ENCODE measurements at places on chromosomes 1 and 21.

DNA sequence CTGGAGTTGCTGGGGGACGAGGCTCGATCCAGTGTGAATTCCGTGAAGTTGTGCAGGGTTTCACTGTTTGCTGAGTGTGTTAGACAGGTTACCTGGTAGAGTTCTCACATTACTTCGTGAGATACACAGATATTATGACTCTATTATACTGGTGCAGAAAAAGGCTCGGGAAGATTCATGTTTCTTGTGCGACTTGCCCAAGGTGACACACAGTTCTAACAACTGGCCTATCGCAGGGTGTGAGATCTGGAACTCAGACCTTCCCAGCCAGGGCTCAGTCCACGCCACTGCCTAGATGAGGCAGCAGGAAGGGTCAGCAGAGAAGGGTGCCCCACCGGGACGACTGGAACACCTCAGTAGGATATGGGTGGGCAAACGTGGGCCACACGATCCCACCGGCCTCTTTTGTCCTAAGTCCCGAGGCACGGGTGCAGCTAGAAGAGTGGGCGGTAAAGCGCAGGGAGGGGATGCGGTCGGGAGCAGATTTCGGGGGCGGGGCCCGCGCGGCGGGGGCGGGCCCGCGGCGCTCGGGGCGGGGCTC, 296 bp upstream of the RNPEP start:
- DNase-seq, result no peak

DNA sequence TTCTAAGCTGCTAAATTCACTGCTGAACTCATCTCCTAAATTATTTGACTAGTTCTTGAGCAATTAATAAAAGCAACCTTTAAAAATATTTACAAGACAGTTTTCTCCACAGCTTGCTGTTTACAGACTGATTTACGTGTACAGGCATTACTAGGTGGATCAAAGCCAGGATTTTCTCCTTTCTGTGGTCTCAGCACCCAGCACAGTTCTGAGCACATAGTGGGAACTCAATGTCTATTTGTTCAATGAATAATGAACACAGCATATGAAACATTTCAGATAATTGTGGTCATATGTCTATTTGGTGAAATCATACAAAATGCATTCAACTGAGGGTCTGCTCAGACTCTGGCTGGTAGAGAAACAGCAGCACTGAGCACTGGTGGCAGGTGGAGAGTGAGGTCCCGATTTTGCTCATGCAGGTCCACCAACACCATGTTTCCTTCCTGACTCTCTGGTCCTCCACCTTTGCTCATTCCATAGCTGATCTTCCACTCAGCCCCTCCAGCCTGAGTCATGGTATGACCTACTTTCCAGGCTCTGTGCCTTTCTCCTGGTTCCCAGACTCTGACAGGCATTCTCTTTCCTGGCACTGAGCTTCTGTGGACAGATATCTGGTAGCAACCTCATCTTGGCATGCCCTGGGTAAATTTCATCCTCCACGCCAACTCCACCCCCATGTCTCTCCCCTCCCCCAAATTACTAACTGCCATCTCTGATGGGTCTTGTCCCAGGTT, 311.3 kb downstream of the TGFB2 start:
- DNase-seq, result no peak

- DNase-seq, result no peak
These were observed 95.5 kb upstream of the PROX1 start for GRCh38 chr1:213891989-213892902.

DNA sequence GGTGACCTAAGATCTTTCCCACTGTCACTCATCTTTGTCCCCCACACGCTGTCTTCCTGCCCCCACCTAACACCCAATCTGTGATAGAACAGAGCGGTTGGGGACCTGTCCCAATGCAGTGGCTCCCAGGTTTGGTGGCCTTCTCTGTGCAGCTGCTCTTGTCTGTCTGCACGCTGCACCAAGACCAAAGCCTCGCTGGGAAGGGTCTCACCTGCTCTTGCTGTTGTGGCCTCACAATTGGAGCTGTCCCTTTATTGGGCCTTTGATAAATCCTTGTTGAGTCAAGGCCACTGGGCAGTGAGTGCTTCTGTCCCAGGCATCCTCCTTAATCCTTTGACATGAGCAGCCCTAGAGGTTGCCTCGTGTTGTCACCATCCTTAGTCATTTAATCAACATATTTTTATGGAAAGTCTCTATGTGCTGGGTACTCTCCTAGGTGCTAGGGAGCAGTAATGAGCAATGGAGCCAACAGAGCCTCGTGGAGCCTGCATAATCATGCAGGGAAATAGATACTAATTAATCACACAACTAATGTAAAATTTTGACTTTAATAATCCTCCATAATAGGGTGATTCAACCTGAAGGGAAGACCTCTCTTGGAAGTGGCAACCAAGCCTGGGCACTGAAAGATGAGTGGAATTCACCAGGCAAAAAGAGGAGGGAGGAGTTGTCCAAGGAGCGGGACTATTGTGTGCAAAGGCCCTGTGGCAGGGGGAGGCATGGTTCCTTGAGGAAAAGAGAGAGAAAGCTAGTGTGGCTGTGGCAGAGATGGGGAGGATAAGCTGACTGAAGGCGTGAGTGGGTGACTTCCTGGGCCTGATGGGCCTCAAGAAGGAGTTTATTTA, 57.6 kb downstream of the MAN1C1 start:
- DNase-seq, result no peak

DNA sequence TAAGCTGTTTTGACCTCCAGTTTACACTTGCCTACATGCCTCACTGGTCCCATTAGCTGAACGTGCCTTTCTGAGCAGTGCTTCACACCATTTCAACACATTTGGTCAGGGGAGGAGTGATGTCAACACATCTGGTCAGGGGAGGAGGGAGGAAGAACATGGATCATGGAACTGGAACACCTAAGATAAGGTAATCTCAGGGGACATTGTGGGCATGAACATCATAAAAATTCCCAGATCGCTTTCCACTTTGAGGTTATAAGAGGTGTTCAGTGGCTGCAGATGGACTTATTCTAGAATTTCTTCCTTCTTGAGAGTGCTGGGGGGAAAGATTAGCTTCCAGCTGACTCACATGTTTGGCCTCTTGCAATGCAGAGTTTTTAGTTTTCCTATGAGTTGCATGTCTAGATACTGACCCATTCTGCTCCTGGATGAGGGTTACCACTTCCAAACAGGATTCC, 2.0 kb downstream of the QSOX1 start:
- no peak for DNase-seq

DNA sequence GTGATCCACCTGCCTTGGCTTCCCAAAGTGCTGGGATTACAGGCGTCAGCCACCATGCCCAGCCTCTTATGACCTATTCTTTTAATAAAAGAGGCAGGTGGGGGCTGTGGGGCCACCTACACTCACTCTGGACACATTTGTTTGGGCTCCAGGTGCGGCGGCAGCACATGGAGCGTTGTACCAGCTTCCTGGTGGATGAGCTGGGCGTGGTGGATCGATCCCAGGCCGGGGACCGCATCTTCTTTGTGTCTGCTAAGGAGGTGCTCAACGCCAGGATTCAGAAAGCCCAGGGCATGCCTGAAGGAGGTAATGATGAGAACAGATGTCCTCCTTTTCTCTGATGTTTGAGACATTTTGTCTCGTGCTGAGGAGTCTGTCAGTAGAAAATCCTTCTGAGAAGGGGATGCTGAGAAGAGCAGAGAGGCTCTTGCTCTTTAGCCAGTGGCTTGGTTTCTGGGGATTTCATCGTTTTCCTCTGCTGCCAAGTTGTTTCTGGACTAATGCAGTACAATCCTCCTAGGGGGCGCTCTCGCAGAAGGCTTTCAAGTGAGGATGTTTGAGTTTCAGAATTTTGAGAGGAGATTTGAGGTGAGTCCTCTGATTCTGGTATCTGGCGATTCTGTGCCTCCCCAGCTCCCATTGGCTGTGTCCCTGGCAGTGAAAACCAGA, 17.9 kb upstream of the MIIP start:
- no peak for DNase-seq

GRCh38 chr1:245768596-245768995, 613.8 kb downstream of the KIF26B start:
- no peak for DNase-seq

DNA sequence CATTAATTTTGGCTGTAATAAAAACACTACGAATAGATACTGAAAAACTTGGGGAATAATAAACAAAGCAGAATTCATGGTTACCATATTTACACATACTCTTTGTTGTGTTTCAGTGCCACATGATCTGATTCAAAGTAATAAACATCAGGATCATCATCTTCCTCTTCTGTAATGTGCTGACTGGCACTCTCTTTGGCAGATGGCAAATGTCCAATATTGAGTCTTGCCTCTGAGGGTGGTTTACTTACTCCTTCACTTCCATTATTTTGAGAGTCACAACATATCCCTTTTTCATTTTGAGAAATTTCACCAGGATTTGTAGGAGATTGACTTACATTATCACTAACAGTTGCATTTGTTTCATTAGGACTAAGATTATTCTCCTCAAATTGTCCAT, 50.7 kb downstream of the ZZZ3 start:
- no peak for DNase-seq

- DNase-seq, result no peak
These were observed 2.9 kb upstream of the MTF1 start for GRCh38 chr1:37862330-37862729.

- DNase-seq, result no peak
These were observed 6.2 kb upstream of the LBR start for GRCh38 chr1:225434046-225434445.

DNA sequence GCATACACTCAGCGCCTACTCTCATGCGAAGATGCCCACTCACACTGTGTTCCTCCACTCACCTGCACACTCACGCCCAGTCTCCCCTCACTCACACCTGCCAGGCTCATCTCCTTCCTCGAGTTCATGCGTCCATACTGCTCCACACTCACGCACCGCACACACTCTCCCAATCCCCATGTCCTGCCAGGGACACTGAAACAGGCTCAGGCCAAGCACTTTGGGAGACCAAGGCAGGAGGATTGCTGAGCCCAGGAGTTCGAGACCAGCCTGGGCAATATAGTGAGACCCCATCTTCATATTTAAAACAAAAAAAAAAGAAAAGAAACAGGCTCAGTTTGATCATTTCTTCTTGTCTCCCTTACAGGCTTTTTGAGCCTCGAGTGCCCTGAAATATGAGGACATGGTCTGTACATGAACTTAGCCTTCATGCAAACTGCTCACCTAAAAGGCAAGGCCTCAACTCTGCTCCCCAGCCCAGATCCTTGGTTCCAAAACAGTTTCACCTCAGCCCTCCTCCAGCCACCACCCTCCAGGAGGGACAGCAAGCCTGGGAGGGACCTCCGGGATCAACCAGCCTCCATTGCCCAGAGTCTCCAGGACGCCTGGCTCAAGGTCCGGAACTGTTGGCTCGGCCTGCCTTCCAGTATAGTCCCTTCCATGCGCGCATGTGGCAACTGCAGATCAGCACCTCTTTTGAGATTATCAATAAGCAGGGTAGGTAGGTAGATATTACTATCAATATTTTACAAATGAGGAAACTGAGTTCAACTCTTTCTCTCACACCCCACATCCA, 2.4 kb upstream of the PTAFR start:
- no peak for DNase-seq

DNA sequence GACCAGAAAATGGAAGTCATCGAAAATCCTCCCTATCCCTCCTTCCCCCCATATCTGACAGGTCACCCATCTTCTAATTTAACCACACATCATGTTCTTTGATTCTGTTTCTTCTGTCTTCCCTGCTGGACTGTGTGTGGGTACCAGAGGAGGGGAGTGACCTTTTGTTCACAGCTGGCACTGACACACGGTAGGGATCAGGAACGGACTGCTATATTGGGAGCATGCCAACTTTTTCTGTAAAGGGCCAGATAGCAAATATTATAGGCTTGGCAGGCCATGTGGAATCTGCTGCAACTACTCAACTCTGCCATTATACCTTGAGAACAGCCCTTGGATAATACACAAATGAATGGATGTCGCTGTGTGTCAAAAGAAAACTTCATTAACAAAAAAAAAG, 7.5 kb upstream of the TOMM20 start:
- no peak for DNase-seq

- DNase-seq, result no peak
These were observed 34.9 kb downstream of the UBIAD1 start for GRCh38 chr1:11307852-11308251.

GRCh38 chr1:216502528-216503162, 79.4 kb upstream of the USH2A start:
- DNase-seq, result no peak

DNA sequence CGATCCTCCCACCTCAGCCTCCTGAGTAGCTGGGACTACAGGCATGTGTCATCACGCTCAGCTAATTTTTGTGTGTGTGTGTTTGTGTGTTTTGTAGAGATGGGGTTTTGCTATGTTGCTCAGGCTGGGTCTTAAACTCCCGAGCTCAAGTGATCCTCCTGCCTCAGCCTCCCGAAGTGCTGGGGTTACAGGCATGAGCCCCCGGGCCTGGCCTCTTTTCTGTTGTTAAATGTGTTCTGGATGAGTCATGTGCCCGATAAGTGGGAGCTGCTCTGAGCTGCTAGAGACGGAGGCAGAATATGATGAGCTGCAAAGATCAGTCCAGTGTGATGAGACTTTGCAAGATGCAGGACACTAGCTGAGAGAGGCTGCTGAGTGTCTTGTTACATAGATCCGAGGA, 75.5 kb downstream of the VPS13D start:
- no peak for DNase-seq

GRCh38 chr1:29455781-29456180, 219.5 kb downstream of the PTPRU start:
- DNase-seq, result no peak

- no peak for DNase-seq
These were observed 13.9 kb downstream of the HYI start for GRCh38 chr1:43439781-43440180.

GRCh38 chr1:161307230-161307768, 2.5 kb downstream of the MPZ start:
- no peak for DNase-seq

GRCh38 chr1:10328180-10328963, 70.5 kb upstream of the PGD start:
- DNase-seq, result no peak

GRCh38 chr1:2212532-2213491, 15.3 kb upstream of the SKI start:
- DNase-seq, result peak; percentile 26

- DNase-seq, result no peak
These were observed 61.6 kb downstream of the PTPRC start for GRCh38 chr1:198700396-198700795.

- no peak for DNase-seq
These were observed 29.6 kb downstream of the SLC37A1 start for GRCh38 chr21:42543106-42543847.

GRCh38 chr1:41733021-41733420, 185.7 kb downstream of the HIVEP3 start:
- no peak for DNase-seq

DNA sequence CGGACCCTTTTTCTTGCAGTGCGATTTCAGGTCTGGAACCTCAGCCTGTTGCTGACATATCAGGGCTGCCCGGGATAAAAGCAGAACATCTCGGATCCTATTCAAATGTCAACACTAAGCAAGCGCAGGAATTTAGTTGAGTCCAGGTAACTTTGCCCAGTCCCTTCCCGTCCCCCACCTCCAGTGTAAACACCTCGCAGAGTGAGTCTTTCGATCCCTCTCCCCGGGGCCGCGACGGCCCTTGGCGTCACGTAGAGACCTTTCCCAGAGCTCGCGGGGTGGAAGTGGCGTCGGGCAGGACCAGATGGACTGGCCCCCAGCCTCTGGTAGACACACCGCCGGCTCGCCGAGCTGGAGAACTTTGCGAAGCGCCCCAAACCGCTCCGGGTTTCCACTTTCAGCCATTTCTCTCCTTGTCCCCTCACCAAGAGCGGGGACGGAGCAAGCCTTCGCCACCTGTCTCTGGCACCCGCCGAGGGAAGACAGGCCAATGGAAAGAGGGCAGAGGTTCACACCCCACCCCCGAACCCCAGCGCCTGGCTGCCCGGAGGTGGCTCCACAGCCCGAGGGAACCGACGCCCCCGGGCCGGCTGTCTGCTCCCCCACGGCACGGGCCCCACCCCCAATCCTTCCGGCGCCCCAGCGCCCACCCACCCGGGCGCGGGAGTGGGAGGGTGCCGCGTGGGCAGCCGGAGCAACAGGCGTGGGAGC, 570 bp downstream of the KCND3 start:
- peak; percentile 66 for DNase-seq

Data from NCI-H748 treated with DMSO at 0.1 percent for 48 hours (cell line).